Stomach (tissue), 19 donors: ENCODE measurements at places on chromosomes 3 and 15. TPM values are rescaled to one million over a fixed set of nuclear protein-coding genes. Genes with fewer than 3 reads are reported as not detected.

DNA sequence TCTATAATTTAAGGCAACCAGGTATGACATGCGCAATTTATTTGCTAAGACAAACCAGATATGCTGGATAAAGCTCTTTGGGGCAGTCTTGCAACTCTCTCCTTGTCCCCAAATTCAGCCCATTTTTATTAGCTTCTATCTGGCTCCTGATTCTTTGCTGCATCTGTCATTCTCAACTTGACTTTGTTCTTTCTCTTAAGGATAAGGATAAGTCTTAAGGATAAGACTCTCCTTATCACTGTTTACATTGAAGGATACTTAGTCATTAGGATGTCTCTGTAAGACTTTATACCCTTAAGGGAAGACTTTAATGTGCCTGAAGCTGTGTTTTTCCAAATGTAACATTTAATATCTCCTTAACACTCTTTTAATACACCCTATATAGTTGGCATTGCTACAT, 49.2 kb downstream of the ALCAM start:
- no peak for DNase-seq

GRCh38 chr3:122004107-122004506, 17.9 kb downstream of the ILDR1 start:
- DNase-seq = no peak

DNA sequence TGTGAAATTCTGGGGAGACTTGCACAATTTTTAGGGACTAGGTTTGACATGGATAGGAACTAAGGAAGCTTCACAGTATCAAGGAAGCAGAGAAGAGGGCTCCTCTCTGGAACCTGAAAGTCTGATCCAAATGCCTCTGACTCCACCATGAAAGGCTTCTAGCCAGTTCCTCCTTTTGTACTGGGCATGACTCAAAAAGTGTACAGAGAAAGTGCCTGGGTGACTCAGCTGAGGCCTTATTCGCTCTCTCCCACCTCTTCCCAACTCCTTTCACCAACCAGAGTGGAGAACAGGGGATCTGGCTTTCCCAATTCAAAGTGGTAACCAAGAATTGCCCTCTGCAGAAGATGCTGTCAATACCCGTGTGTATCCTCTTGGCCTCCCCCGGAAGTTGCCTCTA, 342.9 kb upstream of the PROK2 start:
- DNase-seq = no peak

Gene LRRC49
- 16.9 TPM for total RNA-seq

Gene GPR149
- not detected for total RNA-seq
